ENCODE measurements at places on chromosomes 5 and 9.

DNA sequence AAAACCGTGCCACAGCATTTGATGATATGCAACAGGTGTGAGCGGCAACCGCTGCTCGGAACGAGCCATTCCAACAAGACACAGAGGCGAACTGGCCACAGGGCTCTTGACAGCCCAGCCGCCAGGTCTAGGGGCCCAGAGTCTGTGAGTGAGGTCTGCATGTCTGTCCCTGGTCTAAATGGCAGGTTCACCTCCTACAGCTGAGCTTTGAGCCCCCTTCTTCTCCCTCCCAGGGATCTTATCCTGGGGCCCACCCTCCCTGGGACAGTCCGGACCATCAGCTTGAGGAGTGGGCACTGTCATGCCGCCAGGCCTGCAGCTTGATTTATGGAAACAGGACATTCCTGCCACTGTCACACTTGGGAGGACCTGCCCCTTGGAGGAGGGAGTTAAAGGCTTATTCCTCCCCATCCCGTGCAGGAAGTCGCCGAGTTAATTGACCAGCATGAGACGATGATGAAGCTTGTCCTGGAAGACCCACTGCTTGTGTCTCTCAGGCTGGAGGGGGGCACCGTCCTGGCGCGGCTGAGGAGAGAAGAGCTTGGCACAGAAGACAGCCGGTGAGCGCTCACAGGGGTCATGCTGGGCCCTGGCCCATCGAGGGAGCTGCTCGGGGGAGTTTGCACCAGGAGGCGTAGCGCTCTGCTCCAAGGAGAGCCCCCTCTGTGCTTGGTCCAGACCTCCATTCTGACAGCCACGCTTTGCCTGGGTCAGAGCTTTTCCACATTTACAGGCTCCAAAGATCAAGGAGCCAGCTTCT is 35.5 kb upstream of the LRRC14B start:
- DNase-seq: no peak

GRCh38 chr5:119470105-119470763 is 17.9 kb downstream of the HSD17B4 start:
- DNase-seq: peak; percentile 8

DNA sequence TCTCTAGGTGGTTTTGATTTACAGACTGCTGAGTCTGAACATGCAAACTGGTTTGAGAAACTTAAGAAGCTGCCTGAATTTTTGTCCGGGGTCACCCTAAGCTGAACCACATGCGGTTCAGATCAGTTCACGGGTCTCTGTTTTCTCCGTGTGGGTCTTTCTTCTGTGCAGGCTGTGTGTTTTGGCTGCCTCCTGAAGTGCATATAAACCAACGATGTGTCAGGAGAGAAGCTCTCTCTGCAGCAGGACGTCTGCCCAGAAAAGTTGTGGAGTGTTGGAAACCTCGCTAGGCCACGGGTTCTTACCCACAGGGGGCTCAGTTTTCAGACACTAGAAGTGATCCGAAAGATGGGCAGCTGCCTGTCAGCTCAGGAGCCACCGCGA is 364.2 kb downstream of the IRX2 start:
- DNase-seq: no peak

GRCh38 chr5:27325513-27325912 is 287.1 kb upstream of the CDH9 start:
- no peak for DNase-seq

- DNase-seq: no peak
Observed at GRCh38 chr9:123099042-123099441, 65.6 kb downstream of the GPR21 start.

DNA sequence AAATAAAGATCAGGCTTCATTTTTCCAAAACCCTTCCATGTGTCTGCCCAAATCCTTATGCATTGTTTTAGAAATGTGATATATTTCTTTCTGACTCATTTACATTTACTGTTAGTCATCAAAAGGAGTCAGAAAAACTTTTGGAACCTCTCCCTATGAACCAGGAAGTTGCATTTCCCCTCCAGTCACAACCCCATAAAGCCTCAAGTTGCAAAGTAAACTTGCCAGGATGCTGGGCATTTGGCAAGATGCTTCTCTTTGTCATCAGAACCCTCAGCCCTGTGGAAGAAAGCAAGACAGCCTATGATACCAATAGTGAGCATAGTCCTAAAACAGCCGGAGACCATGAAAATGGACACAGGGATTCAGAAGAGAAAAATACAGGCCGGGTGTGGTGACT is 84.2 kb downstream of the MUSK start:
- DNase-seq: peak; percentile 74

- DNase-seq: no peak
Observed at GRCh38 chr5:146580237-146580636, 64.2 kb upstream of the GPR151 start.

GRCh38 chr9:69476797-69477196 is 151.8 kb downstream of the ENTREP1 start:
- DNase-seq: no peak

- no peak for DNase-seq
Observed at GRCh38 chr9:120532475-120532874, 47.5 kb downstream of the CDK5RAP2 start.

- peak; percentile 68 for DNase-seq
Observed at GRCh38 chr5:74693191-74693590, 8.2 kb downstream of the HEXB start.

Measured in suppressor macrophage (primary cell).